ENCODE measurements at places on chromosomes 5 and 9. TPM values are rescaled to one million over a fixed set of nuclear protein-coding genes. Genes with fewer than 3 reads are reported as not detected.
A peak's percentile ranks its signal among the peaks of the same experiment; 100 is the strongest.

GRCh38 chr9:136949239-136949816 is 2.7 kb upstream of the LCN12 start:
- no peak for DNase-seq

The OR1J1 gene
- total RNA-seq, result not detected

The TSLP gene
- total RNA-seq, result not detected

- DNase-seq, result peak; percentile 68
Observed at GRCh38 chr9:31848505-31849285, 535.7 kb upstream of the ACO1 start.

The COL15A1 gene
- 0.09 TPM for total RNA-seq

The NUTM2F gene
- not detected for total RNA-seq

The STPG3 gene
- not detected for total RNA-seq

The BSPRY gene
- total RNA-seq, result not detected

DNA sequence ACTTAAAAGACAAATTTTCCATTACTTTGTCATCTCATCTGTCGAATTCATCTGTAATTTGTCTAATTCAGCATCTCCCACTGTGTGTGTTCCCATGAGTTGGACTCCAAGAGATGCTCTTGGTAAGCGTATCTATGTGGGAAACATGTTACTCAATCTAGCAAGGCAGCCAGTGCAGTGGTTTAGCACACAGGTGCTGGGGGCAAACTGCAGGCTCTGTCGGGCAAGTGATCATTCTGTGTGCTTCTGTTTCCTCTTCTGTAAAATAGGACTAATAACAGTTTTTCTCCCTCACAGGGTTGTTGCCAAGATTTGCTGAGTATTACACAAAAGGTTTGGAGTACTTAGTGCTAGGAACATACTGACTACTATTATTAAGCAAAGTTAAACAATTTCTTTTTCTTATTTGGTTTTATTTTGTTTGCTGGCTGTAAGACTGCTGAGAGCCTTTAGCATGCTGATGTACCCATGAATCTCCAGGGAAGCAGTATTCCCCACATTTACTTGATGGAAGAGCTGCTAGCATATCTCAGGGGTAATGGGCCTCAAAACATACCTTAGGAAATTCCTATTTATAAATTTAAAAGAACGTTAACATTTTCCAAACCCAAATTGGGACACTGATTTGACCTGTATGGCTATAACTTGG is 709 bp upstream of the GAPT start:
- DNase-seq, result no peak

The PPP2R2B gene
- 9.9 TPM for total RNA-seq

The PTGR1 gene
- total RNA-seq, result 12.1 TPM

The TICAM2 gene
- total RNA-seq, result 11.1 TPM

DNA sequence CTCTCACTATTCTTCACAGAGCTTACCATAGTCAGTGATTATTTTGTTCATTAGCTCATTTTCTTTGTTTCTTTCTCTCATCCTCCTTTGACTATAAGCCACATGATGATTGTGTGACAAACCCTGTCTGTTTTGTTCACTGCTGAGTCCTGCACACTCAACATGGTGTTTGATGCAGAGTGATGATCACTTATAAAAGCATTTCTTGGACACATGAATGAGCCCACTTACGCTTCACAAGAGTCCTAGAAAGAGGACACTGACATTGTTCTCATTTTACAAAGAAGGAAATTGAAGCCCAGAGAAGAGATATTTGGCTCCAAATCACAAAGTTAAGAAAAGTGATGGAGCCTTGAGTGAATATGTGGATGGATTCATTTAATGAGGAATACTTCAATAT is 13.4 kb downstream of the ABLIM3 start:
- no peak for DNase-seq

DNA sequence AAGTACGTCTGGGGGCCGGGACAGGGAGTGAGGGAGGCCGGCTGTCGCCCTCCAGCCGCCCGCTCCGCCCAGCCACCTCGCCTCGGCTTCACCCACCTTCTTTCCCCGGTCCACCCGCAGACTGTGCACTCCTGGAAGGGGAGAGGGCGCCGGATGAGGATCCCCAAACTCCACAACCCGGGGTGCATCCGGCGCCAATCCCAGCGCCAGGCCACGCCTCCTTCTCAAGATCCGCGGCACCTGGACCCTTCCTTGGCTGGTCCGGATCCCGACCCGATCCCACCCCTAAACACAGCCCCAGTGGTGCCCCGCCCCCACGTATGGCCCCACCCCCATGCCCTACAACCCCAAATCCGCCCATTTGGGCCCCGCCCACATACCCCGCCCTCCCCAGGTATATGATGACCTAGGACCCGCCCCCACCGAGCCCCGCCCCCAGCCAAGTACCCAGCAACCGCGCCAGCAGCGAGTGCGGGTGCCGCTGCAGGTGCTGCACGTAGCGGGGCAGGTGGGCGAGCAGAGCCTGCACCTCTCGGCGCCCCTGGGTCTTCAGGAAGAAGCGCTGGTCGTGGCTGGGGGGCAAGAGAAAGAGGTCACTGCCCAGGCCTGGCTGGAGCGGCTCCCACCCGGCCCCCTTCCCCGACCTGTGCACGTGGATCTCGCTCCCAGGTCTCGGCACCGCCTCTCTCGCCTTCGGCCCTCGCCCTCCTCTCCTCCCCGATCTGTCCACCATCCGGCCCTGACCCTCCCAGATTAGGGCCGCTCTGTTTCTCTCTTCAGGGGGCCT is 3.2 kb downstream of the PIP5KL1 start:
- no peak for DNase-seq

The KDM3B gene
- total RNA-seq, result 45.5 TPM

The SLCO6A1 gene
- not detected for total RNA-seq

The NAA35 gene
- total RNA-seq, result 38.7 TPM

- no peak for DNase-seq
Observed at GRCh38 chr9:107914151-107914550, 424.6 kb upstream of the KLF4 start.

The SPINK7 gene
- total RNA-seq, result not detected

The ADAMTS2 gene
- 0.79 TPM for total RNA-seq

DNA sequence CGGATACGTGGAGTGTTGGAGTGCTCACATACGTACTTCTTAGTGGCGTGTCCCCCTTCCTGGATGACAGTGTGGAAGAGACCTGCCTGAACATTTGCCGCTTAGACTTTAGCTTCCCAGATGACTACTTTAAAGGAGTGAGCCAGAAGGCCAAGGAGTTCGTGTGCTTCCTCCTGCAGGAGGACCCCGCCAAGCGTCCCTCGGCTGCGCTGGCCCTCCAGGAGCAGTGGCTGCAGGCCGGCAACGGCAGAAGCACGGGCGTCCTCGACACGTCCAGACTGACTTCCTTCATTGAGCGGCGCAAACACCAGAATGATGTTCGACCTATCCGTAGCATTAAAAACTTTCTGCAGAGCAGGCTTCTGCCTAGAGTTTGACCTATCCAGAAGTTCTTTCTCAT is 73.5 kb upstream of the OTULINL start:
- DNase-seq, result no peak

DNA sequence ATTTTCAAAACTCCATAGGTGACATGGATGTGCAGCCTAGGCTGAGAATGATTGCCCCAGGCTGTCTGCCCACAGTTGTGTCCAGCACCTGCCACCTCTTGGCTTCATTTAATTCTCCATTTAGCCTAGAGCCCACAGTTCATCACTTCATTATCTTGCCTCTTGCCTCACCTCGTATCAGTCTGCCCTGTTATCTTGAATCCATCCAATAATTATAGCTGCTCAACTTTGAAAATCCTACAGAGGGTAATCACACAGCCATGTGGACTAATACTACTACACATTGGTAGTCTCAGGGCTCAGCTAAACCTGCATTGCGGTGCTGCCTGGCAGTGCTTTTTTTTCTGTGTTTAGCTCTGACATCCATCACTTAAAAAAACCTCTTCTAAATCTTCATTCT is 7.4 kb downstream of the UGCG start:
- no peak for DNase-seq

GRCh38 chr9:2502760-2503159 is 118.8 kb upstream of the VLDLR start:
- no peak for DNase-seq

The SPINK14 gene
- not detected for total RNA-seq

- no peak for DNase-seq
Observed at GRCh38 chr5:14250748-14251701, 107.9 kb downstream of the TRIO start.

The SREK1 gene
- 48.6 TPM for total RNA-seq

DNA sequence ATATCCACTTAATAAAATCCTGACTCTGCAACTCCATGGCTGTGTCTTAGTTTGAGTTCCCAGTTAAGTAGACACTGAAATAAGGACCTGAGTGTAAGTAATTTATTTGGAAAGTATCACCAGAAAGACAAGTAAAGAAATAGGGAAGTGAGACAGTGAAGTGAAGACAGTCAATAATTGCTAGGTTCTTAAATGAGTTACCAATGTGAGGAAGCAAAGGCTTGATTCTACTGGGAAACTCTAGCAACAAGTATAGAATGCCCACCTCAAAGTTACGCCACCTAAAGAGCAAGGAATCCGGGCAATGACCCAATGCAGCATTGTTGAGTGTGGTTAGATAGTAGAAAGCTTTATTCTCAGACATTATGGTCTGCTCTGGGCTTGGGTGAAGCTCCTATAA is 383.9 kb downstream of the TLR4 start:
- no peak for DNase-seq

DNA sequence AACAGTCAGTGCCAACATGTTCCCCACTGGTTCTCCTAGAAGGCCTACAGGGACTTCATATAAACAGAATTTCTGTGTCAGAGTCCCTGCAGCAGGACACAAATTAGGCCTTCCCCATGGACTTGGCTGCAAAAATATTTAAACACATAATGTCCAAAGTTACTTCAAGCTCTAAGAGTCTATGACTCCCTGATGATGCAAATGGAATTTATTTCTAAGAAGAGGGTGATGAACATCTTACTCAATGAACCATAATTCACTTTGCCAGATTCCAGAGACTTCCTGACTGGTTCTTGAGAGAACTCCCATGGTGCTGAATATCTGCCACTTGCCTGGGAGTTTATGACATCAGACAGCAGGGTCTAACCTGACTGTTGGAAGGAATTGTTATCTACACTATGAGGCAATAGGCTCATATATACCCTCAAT is 32.7 kb upstream of the ADRA1B start:
- DNase-seq, result peak; percentile 77

The EGFLAM gene
- not detected for total RNA-seq

The PCDHA1 gene
- 0.02 TPM for total RNA-seq

- no peak for DNase-seq
Observed at GRCh38 chr9:133107961-133108793, 12.9 kb downstream of the RALGDS start.

DNA sequence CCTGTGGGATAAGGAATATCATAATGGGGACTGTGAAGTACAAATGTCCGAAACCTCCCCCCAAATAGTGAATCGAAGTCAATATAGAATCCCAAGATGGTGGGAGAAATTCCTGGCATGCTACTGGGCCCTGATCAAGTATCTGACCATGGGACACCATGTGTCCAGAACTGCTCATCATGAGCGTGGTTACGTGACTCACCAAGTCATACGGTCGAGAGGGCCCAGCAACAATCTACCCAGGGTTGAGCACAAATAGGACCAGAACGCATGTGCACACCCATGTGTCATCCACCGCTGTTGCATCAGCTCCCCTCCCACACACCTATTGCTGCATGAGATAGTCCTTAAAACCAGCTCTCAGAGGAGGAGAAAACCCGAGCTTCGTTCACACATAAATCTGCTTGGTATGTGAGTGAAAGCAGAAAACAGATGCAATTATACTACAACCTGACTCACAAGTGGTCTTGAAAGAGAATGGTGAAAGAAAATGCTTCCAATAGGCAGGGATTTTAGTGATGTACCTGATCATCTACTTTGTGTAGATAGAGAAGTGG is 353.2 kb downstream of the CWC27 start:
- DNase-seq, result peak; percentile 23

DNA sequence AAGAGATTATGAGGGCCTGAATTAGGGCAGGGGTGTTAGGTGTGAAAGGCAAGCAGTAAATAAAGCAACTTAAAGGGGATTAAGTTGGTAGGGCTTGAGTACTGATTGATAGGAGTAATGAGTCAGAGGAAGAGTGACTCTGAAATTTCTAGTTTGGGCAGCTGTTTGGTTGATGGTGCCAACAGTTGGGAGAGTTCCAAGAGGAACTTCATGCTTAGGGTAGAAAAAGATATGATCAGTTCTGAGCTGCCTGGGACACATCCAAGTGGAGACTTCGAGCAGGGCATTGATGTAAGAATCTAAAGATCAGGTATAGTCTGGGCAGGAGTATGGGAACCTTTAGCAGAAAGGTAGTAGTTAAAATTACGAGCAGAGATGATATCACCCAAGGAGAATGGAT is 10.2 kb downstream of the MAMDC2 start:
- DNase-seq, result peak; percentile 75

DNA sequence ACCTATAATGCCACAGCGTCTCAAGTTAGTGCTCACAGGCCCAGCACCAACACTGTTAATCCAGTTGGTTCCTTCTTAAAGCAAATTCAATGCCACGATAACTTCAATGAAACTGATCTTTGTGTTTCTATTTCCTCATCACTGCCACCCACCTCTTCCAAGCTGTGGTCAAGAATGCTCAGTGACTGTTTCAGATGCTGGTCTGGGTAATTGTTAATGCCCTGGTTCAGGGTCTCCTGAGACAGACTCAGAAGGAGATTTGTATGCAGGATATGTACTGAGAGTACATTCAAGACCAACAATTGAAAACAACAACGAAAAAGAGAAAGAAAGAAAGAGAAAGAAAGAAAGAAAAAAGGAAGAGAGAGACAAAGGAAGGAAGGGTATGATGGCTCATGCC is 505.3 kb downstream of the TLE4 start:
- no peak for DNase-seq

DNA sequence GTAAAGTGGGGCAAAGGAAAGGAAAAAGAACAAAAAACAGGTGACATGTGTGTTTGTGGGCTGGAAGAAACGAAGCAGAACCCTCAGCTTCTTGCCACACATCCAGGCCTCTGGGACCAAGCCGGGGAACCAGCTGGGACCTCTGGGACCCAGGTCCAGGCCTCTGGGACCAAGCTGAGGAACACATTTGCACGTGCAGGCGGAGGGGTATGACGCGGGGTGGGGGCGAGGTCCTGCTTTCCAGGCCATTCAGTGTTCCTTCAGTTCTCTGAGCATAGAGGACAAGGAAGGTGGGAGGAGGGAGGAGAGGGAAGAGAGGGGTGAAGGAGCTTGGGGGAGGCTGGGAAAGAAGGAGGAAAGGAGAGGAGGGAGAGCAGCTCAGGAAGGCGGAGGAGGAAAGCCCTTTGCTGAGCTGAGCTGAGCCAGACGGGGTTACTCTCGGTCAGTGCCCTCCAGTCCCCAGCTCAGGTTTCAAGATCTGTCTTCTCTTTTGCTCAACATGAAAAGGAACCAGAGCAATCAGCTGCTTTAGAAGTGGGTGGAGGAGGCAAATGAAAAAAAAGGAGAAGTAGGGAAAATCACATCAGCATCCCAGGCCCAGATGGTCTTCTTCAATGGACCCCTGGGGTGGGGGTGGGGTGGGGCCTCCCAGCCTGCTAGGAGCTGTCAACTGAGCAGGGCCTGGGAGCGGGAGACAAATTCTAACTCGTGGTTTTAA is 59.1 kb downstream of the ABCA1 start:
- DNase-seq, result peak; percentile 94

DNA sequence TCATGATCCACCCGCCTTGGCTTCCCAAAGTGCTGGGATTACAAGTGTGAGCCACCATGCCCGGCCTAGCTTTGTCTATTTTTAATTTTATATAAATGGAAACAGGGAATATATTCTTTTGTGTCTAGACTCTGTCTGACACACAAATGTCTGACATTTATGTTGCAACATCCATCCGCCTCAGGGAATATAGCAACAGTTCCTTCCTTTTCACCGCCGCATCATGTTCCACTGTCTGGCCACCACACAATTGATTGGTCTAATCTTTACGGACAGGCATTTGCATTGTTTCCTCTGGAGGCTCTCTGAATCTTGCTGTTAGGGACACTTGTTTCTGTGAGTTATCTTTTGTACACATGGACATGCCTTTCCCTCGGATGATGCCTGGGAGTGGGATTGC is 20.1 kb upstream of the TBC1D9B start:
- no peak for DNase-seq
